ENCODE measurements at places on chromosomes 6 and 20. TPM values are rescaled to one million over a fixed set of nuclear protein-coding genes. Genes with fewer than 3 reads are reported as not detected.

GRCh38 chr20:43774754-43775153 is 48.0 kb upstream of the GTSF1L start:
- no peaks in the 10 kb centered on the region for H3K27me3 ChIP-seq
- no peaks in the 10 kb centered on the region for H3K36me3 ChIP-seq
- no peak overlapping the region for H3K4me3 ChIP-seq
- H3K27ac ChIP-seq: no peak overlapping the region
- no peaks in the 10 kb centered on the region for H3K4me1 ChIP-seq

DNA sequence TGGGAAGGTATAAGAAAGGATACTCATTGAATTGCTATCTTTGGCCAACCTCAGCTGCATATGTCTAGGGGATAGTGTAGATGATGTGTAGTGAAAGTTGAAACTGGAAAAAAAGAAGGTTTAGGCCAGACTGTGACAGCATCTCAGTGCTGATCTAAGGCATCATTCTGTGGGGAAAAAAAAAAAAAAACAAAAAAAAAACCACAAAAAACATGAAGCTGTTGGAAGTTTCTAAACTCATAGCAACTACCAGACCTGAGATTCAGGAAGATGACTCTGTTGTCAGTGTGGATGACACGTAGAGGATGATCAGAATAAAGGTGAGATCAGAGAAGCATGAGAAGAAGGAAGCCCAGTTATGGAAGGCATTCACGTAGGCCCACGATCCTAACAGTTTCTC is 100.8 kb upstream of the CNKSR3 start:
- no peaks in the 10 kb centered on the region for H3K36me3 ChIP-seq
- H3K27me3 ChIP-seq: no peaks in the 10 kb centered on the region
- no peak for DNase-seq
- H3K27ac ChIP-seq: no peak overlapping the region
- no peak overlapping the region for H3K4me3 ChIP-seq

DNA sequence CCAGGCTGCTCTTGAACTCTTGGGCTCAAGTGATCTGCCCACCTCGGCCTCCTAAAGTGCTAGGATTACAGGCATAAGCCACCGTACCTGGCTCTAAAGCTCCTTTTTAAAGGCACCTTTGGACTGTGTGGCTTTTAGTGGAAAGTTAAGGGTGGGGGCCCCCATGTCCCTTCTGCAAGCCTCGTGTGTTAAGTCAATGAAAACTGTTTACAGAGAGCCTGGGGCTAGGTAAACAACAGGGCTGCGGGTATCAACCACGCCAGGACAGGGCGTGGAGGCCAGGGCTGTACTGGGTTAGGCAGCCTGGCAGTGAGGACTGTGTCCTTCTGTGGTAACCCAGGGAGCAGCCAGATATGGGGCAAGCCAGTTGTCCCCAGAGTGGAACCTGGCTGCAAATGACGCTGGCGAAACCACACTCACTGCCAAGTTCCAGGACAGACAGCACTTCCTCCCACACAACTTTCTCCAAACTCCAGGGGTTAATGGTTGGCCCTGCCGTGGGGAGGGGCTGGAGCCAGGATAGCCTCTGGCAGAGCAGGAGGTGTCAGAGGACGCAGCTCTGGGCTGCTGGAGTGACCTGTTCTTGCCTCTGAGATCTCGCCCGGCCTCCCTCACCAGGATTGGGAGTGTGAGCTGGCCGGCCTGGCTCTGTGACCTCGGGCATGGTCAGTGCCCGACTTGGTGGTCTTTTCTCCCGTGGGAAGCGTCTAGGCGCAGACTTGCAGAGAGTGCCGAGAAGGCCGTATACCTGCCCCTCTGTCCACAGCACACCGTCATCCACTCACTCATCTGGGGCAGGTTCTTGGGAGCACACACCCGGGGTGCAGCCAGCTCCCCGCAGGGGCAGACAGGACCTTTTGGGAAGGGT is 3.2 kb downstream of the SLC17A9 start:
- no peak overlapping the region for H3K4me3 ChIP-seq
- peak; percentile 55 for DNase-seq
- H3K27me3 ChIP-seq: no peaks in the 10 kb centered on the region
- H3K4me1 ChIP-seq: peaks cover 23% of the 10 kb centered on the region
- H3K36me3 ChIP-seq: no peaks in the 10 kb centered on the region

- H3K4me3 ChIP-seq: no peak overlapping the region
- H3K27me3 ChIP-seq: no peaks in the 10 kb centered on the region
- H3K27ac ChIP-seq: no peak overlapping the region
- H3K36me3 ChIP-seq: no peaks in the 10 kb centered on the region
- DNase-seq: no peak
- H3K4me1 ChIP-seq: no peaks in the 10 kb centered on the region
These were observed 60.7 kb upstream of the SYNCRIP start for GRCh38 chr6:85703406-85703805.

GRCh38 chr20:722822-723644 is 45.3 kb downstream of the SLC52A3 start:
- DNase-seq: no peak
- H3K36me3 ChIP-seq: no peaks in the 10 kb centered on the region
- peaks cover 17% of the 10 kb centered on the region for H3K27me3 ChIP-seq
- H3K4me3 ChIP-seq: no peak overlapping the region
- no peaks in the 10 kb centered on the region for H3K4me1 ChIP-seq
- H3K27ac ChIP-seq: no peak overlapping the region

DNA sequence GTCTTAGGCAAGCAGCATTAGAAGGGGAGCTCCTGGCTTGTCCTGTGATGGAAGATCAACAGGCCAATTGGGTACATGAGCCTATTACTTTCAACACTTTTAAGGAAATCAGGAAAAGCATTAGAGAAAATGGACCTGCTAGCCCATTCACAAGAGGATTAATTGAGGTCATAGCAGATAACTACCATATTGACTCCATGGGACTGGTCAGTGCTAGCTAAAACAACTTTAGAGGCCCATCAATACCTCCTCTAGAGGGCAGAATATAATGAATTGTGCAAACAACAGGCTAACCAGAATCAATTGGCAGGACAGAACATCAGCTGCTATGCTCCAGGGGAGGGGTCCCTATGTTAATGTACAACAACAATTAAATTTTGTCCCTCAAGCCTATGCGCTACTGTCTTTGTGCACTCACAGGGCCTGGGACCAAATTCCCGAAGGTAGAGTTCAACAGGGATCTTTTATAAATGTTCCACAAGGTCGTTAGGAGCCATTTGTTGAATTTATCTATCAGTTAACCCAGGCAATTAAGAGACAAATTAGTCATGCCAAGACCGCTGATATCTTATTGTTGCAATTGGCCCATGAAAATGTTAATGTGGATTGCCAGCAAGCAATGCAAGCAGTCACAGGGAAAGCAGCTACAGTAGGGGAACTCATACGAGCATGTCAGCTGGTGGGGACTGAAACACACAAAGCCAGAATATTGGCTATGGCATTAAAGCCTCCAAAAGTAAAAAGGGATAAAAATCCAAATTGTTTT is 106.6 kb upstream of the BTN3A2 start:
- no peaks in the 10 kb centered on the region for H3K36me3 ChIP-seq
- no peak for DNase-seq
- H3K27me3 ChIP-seq: no peaks in the 10 kb centered on the region
- H3K27ac ChIP-seq: no peak overlapping the region
- H3K4me1 ChIP-seq: no peaks in the 10 kb centered on the region
- H3K4me3 ChIP-seq: no peak overlapping the region

DNA sequence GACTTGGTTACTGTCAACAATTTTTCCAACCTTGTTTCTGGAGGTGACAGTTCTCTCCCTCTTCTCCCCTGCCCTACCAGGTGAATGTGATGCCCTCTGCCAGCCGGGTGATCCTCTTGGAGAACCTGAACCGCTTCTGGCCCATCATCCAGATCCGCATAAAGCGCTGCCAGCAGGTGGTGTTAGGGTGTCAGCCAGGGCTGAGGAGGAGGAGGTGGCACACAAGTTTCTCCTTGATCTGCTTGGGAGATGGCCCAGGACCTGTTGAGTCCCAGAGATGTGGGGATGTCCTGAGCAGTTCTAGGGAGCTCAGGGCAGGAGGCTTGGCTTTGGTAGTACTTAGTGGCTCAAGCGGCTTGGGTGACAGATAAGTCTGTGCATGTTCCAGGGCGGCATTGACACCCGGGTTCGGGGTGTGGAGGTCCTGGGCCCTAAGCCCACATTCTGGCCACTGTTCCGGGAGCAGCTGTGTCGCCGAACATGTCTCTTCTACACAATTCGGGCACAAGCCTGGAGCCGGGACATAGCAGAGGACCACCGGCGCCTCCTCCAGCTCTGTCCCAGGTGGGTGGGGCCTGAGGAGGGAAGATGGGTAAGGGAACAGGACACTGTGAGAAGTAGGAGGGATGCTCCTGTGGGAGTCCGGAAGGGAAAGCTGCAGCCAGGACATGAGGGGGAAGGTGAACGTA is 21.2 kb downstream of the CUL9 start:
- H3K4me1 ChIP-seq: no peaks in the 10 kb centered on the region
- no peaks in the 10 kb centered on the region for H3K36me3 ChIP-seq
- H3K27ac ChIP-seq: no peak overlapping the region
- no peak overlapping the region for H3K4me3 ChIP-seq
- no peak for DNase-seq
- H3K27me3 ChIP-seq: no peaks in the 10 kb centered on the region

DNA sequence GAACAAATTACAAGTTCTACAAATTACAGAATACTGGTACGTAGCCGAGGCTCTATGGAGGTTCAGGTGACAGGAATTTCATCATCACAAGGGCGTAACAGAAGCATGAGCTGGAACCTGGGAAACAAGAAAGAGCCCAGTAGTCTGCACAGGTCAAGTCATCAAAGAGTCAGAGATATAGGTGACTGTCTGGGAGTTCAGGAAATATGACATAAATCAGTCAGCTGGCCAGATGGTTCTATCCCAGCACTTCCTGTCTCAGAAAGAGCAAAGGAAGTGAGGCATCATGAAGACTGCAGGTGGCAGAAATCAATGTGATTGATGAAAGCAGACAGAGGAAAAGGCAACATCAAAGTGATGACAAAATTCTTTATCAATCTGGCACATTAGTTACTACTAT is 23.3 kb downstream of the MYCT1 start:
- no peaks in the 10 kb centered on the region for H3K36me3 ChIP-seq
- H3K4me3 ChIP-seq: no peak overlapping the region
- H3K27ac ChIP-seq: no peak overlapping the region
- no peak for DNase-seq
- H3K27me3 ChIP-seq: no peaks in the 10 kb centered on the region

GRCh38 chr6:158958504-158959386 is 41.3 kb downstream of the RSPH3 start:
- peaks cover 4% of the 10 kb centered on the region for H3K4me1 ChIP-seq
- no peak for DNase-seq
- no peaks in the 10 kb centered on the region for H3K36me3 ChIP-seq
- H3K27ac ChIP-seq: no peak overlapping the region

- no peaks in the 10 kb centered on the region for H3K27me3 ChIP-seq
- H3K36me3 ChIP-seq: peaks cover 8% of the 10 kb centered on the region
- H3K4me3 ChIP-seq: peak overlapping the region; percentile 78
- H3K4me1 ChIP-seq: peaks cover 5% of the 10 kb centered on the region
These were observed 1.1 kb upstream of the LSM14B start for GRCh38 chr20:62120990-62121775.

DNA sequence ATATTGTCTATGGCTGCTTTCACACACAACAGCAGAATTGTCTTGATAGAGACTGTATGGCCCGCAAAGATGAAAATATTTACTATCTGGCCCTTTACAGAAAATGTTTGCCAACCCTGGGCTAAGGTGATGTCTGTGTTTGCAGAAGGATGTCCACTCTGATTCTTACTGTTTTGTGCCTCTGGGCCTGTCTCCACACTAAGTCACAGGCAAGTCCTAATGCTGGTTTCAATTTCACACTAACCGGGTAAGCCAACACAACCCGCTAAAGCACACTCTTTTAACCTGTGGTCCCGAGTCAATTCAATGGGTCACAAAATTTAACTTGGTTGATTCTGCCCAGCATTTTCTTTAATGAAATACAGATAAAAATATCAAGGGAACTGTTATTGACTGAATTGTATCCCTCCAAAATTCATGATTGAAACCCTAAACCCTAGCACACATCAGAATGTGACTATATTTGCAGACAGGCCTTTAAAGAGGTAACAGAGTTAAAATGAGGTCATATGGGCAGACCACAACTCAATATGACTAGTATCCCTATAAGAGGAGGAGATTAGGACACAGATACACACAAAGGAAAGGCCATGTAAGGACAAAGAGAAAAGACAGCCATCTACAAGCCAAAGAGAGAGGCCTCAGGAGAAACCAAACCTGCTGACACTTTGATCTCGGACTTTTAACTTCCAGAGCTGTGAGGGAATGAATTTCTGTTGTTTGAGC is 78.4 kb downstream of the FYN start:
- H3K4me1 ChIP-seq: no peaks in the 10 kb centered on the region
- no peaks in the 10 kb centered on the region for H3K27me3 ChIP-seq
- no peak overlapping the region for H3K4me3 ChIP-seq
- H3K27ac ChIP-seq: no peak overlapping the region
- DNase-seq: no peak

DNA sequence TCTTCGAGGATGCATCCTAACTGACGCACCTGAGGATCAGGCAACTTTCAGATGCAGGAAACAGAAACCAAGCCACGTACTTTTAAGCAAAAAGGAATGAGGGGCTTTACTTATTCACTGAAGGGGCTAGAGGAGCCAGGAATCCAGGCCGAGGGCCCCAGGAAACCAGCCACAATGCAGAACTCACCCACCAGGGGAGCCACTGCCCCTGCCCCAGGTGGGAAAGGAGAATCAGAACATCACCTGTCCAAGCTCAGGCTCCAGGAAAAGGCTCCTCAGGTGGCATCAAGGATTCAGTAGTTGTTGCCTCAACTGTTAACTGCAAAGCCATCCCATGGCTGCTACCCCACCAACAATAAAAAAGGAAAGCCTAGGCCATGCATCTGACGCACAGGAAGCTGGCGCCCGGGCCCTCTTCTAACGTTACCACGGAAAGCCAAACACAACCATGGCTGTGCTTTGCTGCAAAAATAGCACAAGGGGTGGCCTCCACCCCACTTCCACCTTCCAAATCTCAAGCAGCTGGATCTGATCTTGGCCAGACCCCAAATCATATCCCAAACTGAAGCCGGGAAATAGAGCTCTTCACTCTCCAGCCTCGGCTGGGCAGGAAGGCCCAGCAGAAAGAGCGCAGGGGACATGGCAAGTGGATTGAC is 121.0 kb downstream of the PREX1 start:
- no peak overlapping the region for H3K4me3 ChIP-seq
- no peaks in the 10 kb centered on the region for H3K27me3 ChIP-seq
- H3K27ac ChIP-seq: no peak overlapping the region
- no peaks in the 10 kb centered on the region for H3K4me1 ChIP-seq
- no peaks in the 10 kb centered on the region for H3K36me3 ChIP-seq

DNA sequence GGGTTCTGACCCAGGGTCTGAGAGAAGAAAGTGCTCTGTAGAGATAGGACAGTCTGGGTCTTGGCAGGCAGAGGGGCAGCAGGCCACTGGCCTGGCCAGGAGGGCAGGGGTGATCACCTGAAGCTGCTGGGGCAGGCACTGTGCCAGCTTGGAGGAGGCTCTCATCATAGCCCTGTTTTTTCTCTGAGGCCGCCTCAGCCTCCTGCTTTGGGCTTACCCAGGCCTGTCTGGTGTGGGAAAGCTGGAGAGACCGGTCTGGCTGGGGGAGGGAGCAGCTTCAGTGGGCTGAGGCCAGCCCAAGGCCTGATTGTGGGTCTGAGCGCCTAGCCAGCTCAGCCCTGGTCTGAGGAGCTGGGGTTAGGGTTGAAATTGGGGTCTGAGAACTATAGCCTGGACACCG is 3.9 kb downstream of the LPIN3 start:
- no peak overlapping the region for H3K4me3 ChIP-seq
- H3K27ac ChIP-seq: no peak overlapping the region
- no peak for DNase-seq

TMEM200A gene
- 51.4 TPM for total RNA-seq

FABP7 gene
- total RNA-seq: not detected

CMTR1 gene
- 20.3 TPM for total RNA-seq

GABRR1 gene
- total RNA-seq: not detected

MYCT1 gene
- total RNA-seq: 4.8 TPM

CENPW gene
- total RNA-seq: 21.2 TPM

SERPINB1 gene
- 135 TPM for total RNA-seq

OR12D3 gene
- total RNA-seq: not detected

CCN2 gene
- 115 TPM for total RNA-seq

Data from colonic mucosa (tissue), 4 donors.